ENCODE measurements at places on chromosomes 3 and 15.

DNA sequence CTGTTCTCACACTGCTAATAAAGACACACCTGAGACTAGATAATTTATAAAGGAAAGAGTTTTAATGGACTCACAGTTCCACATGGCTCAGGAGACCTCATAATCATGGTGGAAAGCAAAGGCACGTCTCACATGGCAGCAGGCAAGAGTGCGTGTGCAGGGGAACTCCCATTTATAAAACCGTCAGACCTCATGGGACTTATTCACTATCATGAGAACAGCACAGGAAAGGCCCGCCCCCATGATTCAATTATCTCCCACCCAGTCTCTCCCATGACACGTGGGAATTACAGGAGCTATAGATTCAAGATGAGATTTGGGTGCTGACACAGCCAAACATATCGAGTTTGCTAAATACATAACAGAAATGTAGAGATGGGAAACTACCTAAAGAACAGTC is 39.5 kb upstream of the DGKG start:
- ATAC-seq, result no peak

DNA sequence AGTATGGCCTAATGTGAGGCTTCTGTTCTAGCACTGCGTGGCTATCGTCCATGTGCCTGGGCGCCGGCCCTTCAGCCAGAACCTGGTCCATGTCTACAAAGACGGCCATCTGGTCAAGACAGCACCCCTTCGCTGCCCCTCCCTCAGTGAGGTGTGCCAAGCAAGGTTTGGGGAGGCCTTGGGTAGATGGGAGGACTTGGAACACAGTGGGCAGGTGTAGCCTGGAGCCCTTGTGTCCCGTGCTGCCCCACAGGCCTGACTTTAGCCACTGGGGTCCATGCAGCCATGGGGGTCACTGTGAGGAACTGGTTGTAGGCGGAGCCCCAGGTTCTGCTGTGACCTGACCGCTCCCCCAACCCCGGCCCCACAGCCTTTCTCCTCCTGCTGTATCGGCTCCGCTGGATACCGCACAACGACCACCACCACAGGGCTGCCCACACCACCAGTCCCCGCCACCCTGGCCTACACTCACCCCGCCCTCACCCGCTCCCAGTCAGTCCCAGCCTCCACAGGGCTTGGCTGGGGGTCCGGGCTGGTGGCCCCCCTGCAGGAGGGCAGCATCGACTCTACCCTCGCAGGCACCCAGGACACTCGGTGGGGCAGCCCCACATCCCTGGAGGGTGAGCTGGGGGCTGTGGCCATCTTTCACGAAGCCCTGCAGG is 16.6 kb downstream of the NBEAL2 start:
- ATAC-seq, result no peak

- no peak for ATAC-seq
Observed at GRCh38 chr3:178297199-178297598, 239.0 kb upstream of the KCNMB2 start.

DNA sequence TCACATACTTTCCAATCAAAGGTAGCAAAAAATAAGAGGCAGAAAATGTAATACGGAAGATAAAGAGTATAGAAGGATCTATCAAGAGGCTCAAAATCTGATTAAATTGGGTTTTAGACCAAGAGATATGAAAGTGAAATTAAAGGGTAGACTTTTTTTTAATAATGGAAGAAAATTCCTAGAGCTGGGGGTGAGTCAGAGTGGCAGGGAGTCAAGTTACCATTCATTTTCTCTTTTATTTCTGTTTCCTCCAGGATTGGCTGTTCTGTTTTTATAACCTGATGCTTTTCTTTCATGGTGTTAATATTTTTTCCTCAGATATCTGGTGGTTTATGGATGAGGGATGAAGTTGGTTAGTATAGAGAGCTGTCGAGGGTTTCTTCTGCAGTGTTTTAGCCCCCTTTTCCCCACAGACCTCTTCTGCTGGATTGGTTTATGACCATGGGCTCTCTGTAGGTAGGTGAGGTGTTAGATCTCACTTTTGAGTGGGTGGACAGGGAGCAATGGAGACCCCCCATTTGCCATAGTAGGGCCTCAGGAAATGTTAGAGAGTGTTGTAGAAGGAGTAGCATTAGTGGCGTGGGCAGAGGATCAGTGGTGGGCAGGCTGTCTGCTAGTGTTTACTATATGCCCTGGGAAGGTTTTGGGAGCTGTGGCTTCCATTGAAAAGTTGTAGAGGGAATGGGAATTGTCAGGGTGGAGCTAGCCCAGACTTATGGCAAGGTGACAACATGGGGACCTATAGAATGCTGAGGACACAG is 201.6 kb upstream of the GOLGA6L4 start:
- no peak for ATAC-seq

DNA sequence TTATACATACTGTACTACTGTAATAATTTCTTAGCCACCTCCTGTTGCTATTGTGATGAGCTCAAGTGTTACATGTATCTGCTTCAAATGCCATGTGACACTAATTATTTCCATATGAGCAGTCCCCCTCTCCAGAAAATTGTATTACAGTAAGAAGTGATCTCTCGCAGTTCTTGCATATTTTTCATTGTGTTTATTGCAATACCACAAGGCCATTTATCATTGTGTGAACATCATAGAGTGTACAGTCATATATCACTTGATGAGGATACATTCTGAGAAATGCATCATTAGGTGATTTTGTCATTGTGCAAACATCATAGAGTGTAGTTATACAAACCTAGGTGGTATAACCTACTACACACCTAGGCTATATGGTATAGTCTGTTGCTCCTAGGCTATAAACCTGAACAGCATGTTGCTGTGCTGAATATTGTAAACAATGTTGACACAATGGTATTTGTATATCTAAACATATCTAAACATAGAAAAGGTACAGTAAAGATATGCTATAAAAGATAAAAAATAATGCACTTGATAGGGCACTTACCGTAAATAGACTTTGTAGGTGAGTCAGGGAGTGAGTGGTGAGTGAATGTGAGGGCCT is 189.6 kb upstream of the MLF1 start:
- ATAC-seq, result peak; percentile 30

- ATAC-seq, result no peak
Observed at GRCh38 chr3:52385157-52385556, 59.7 kb downstream of the SEMA3G start.

GRCh38 chr15:66477011-66477410 is 20.6 kb downstream of the SNAPC5 start:
- no peak for ATAC-seq

DNA sequence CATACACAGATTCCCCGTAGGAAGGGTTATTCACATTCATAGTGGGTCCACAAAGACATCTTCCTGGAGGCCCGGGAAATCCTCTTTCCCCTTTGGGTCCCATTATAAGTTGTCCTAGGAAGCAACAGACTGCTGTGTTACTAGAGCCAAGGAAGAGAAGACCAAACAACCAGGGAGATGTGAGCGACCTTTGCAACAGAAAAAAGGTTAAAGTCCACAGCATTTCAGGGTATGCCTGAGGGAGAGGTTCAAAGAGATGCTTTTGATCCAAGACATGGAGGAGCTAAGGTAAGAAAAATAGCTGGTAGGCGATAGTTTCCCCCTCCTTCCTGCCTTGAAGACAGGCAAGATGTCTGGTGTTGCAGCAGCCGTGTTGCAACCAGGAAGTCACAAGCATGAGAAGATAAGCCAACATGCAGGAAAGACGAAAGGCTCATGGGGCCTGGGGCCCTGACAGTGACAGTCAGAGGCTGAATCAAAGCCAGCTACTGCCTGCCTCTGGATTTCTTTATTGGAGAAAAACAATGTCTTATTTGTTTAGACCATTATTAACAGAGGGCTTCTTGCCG is 30.9 kb downstream of the EAF1 start:
- ATAC-seq, result no peak

DNA sequence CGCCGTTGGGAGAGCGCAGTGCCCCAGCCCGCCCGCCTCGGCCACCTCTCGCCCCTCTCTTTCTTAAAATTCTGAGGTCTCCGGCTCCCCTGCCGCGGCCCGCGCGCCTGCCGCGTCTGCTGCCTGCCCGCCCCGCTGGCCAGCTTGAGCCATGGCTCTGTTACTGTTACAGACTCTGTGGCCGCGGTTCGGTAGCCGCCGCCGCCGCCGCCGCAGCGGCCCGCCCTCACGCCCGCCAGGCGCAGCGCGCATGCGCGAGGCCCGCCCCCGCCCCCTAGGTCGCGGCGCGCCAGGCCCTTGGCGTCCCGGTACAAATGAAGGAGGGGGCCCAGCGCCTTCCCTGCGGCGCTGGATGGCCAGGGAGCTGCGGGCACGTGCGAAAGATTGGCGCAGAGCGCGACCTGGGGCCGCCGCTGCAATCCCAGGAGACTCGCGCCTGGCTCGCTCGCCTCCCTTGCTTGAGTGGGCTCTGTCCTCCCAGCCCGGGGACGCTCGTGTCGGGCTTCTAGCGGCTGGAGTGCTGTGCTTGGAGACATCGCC is at the start of gene ONECUT1:
TSS of gene ONECUT1 (minus strand) at position 168 of the 540 bp plus-strand sequence. CDS start 452 bp downstream, outside the sequence.
- ATAC-seq, result peak; percentile 57

DNA sequence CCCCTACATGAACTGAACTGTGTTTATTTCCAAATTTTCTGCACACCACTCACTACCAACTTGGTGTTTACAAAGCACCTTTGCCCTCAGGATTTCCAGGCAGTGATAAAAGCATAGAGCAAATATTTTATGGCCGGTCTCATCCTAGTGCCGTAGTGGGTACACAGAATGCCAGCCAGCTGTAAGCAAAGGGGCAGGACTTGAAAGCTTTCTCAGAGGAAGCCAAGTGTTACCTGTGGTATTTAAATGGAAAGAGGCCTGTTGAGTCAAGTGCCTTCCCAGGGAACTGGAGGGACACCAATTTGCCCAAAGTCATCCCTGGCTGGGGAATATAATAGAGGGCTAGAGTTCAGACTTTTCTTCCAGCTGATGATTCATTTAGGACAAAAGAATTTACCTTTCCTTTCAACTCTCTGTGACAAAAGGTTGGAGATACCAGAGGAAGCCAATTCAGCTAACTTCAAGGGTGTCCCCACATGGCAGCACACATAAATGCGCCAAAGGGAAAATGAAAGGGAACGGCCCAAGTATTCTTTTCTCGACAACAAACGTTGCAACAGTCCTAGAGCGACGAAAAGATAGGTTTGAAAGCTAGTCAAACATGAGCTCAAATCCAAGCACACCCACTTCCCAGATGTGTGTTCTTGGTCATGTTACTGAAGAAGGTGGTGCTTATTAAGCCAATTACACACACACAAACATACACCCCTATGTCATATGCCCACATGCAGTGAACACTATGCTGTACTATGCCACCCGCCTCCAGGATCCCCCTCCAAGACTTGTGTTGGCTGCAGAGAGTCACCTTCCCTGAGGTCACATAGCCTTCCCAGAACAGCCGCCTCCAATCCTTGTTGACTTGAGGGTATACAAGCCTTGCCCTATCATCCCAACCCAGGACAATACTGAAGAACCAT is 27.7 kb downstream of the MAGI1 start:
- no peak for ATAC-seq

DNA sequence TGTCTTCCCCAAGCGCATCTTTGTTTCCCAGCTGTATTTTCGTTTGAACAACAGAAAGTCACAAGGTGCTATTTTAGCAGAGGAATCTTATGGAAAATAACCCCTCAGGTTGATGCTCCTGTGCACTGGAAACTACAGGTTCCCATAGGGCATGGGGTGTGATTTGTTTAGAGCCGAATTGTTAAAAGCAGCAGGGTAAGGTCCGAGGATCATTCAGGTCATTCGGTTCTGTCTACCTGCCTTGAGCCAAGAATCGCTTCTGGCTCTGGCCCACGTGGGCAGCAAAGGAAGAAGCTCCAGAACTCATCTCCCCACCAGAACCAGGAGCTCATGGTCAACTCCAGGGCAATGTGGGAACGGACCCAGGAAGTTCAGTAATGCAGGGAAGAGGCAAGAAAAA is 116.7 kb upstream of the TPM1 start:
- ATAC-seq, result no peak

- ATAC-seq, result no peak
Observed at GRCh38 chr3:26963361-26963743, 340.8 kb downstream of the LRRC3B start.

DNA sequence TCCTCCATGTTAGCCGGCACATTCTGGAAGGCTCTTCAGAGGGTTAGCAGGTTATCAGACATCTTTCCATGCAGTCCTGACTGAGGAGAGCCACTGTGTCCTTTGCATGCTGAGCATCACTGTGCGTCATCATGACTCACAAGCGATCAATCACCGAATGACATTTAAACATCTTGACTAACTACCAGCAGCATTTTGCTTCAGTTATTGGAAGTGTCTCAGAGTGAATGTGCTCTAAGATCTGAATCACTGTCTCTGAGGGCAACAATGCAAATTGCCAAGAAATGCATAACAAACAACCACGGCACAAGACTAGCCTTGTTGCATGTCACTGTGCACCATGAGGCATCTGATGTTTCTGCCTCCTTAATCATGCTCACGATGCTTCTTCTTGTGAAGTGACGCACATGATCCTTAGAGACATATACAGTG is 18.3 kb upstream of the ATP8B4 start:
- peak; percentile 72 for ATAC-seq

DNA sequence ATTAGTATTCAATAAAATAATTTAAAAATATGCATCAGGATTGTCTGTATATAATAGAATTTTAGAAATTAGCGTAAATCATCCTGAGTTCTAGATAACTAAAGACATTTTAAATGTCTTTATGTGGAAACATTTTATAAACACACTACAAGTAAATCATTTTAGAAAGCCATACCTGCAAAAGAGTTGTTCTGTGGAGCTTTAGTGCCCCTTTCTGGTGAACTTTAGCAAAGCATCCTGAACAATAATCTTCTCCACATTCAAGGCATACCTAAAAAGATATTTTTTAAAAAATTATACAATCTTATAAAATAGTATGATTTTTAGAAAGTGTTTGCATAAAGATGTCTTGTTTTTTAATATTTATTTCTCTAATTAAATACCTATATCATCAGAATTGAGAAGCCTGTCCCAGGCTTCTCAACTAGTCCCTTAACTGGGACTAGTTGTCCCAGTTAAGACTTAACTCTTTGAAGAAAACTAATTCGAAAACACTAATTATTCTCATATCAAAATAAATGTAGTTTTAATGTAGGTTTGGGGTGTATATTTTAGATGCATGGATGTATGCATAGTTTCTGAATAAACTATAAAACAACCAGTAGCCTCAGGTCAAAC is 29.7 kb downstream of the ZBBX start:
- no peak for ATAC-seq

DNA sequence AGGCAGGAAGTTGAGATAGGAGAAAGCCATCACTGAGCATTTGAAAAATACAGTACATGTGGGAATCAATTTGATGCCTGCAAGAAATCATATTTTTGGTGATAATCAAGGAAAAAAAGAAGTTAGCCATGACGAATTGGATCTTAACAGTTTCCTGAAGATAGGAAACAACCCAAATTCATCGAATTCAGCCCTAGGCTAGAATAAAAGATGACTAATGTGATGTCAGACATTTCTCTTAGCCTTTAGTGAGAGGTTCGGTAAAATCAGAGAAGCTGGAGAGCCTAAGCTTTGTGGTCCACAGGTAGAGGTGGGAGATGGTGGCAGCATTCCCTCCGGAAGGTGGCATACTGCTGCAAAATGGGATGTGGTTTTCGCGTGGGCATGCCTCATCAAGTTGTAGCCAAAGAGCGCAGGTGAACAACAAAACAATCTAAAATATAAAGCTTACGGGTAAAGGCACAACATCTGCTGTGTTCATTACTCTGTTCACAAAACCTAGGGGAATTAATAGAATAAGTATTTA is 144.1 kb upstream of the ALCAM start:
- ATAC-seq, result no peak
